NCI-H510A (cell line): ENCODE measurements at places on chromosomes 13 and 19.

- no peak for DNase-seq
Measured at GRCh38 chr19:19742773-19743172, 9.9 kb upstream of the ZNF14 start.

GRCh38 chr13:28355822-28356371, 139.0 kb downstream of the FLT1 start:
- no peak for DNase-seq

DNA sequence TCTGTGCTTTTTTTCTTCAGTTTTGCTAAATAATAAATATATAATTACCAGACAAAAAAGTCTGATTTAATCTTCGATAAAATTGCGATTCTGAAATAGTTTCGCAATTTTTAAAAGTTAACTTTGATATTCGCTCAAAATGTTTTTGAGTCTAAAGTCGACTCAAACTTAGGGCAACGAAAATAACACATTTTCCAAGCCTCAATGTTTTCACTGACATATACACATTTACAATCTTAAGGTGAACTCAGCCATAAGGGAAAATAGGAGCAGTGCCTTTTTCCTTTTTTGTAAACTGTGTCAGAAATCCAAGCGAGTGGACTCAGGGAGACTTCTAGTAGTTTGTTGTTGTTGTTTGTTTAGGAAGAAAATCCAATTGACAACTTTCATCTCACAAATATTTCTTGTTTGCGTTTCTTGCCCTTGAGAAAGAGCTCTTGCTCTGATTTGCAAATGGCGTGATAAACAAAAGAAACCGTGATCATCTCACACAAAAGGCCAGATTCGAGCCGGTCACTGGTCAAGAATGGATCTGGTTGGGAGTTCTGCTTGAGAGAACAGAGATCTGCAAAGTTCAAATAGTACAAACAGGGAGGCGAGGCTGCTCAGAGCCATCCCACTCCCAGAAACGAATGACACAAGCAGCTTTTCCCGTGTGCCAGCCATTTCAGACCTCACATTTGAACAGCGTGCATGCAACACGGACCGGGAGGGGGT, 2.1 kb downstream of the SOX21 start:
- DNase-seq = no peak

- no peak for DNase-seq
Measured at GRCh38 chr19:9936326-9937000, at the start of gene OLFM2. OLFM2 (minus strand) TSS chr19:9936515; CDS start chr19:9936366, 149 bp downstream.

DNA sequence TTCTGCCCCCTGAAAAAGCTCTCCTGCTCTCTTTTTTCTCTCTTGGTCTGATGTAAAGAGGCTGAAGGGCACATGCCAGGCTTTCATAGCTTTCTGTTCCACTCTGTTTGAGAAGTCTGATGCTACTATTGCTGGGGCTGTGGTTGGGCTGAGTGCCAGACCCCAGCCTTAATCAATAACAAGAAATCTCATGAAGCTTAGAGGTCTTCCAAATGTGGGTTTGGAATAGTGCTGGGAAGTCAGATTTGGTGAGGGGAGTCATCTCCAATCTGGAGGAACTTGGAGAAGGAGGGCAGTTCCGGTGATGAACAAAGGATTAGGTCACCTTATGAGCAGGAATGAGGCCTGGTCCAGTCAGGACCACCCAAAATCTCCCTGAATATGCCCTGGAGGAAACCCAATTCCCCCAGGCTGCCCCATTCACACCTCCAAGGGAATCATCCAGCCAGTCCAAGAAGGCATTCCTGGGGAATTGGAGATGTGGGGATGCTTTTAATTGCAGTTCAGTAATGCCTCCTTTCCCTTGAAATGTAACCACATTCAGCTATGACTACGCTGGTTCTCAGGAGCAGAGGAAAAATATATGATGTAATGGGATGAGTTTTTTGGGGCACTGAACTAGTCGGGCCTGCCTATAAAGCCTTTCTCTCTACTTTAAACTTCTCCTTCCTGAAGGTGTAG, 102.0 kb downstream of the STARD13 start:
- DNase-seq = no peak

GRCh38 chr13:69817333-69817869, 290.2 kb upstream of the ATXN8OS start:
- DNase-seq = no peak

DNA sequence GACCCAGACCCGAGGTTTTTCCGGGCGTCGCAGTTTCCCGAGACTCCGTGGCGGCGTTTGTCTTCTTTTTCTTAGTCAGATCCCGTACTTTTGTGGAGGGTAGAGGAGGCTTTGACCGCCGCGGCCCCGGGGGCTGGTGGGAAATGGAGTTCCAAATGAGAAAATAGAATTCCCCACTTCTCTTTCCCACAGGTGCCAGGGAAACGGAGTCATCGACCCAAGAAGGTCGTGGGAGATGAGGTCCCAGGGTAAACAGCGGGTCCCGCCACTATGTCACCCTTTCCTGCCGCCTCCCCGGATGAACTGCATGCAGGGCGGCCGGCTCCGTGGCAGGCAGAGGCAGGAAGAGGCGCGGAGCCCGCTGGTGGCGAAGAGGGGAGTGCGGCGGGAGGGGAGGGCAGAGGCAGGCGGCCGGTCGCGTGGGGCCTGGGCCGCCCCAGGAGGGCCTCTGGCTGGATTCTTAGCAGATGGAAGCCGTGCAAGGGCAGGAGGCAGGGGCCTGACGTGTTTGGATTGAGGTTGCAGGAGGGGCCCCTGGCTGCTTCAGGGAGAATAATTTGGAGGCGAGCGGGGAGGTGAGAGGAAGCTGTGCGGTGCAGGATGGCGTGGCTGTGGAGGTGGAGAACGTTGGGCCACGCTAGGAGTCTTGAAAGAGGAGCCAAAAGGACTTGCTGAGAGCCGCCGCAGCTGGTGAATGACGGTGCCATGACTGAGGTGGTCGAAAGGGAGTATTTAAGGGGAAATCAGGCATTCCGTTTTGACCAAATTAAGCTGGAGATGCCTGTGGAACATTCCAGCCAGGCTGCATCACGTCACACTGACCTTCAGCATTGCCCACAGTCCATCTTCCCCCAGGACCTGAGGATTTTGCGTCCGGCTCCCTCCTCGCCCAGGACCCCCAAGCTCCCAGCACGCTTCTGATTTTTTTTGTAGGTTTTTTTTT, 11.7 kb downstream of the CYTH2 start:
- no peak for DNase-seq

DNA sequence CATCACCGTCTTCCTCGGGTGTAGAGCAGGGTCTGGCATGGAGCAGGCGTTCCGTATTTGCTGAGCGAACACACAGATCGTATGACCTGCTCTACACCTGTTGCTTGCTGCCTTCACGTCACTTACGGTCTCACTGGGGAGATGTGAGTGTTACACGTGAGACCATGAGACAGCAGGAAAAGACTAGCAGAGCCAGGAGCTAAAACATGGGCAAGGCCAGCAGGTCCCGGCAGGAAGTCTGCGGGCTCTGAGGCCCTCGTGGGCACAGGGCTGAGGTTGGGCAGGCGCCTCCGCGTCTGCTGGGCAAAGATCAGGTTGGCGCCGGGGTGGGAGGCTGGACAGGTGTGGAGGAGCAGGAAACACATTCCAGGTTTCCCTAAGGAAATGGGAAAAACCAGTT, 19.7 kb upstream of the GTF3A start:
- DNase-seq = no peak
